Bone marrow (tissue), 2 donors: ENCODE measurements at places on chromosomes 13 and 19.

GRCh38 chr13:108102771-108103170 lies 112.6 kb downstream of the LIG4 start:
- DNase-seq = no peak

DNA sequence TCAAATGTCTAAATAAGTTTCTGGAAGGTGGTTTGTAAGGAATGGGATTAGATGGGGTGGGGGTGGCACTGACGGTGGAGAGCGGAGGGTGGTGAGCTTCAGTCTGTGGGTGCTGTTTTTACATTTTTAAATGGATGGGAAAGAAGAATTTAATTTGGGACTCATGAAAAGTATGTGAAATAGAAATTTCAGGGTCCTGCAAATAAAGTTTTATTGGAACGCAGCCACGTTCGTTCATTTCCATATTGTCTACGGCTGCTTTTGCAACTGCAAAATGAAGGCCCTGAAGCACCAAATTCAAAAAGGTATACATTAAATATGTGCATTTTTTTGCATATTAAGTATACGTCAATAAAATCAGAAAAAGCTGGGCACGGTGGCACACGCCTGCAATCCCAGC lies 9.9 kb downstream of the KANK2 start:
- no peak for DNase-seq

- DNase-seq = no peak
Measured at GRCh38 chr13:73222627-73223305, 164.0 kb downstream of the KLF5 start.

DNA sequence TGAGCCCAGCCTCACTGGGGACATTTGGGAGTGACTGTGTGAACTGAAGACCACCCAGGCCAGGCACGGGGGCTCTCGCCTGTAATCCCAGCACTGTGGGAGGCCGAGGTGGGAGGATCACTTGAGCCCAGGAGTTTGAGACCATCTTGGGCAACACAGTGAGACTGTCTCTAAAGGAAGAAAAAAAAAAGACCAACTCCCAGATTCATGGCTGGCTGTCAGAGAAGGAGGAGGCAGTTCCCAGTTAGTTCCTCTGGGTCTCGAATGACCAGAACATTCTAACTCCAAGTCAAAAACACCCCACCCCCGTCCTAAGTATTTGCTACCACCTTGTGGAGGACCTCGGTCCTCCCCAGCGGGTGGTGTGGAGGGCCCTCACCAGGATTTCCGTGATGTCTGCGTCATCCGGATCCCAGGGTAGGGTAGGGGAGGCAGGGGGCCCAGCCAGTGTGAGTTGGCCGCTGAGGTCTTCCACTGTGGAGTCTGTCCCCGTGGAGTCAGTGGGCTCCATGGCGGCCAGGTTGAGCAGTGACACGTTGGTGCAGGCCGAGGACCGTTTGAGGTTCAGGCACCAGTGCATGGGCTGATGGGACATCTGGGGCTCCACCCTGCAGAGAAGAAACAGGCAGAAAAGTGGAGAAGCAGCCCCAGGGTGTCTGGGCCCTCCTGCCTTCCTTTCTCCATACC lies 1.3 kb downstream of the TSKS start:
- DNase-seq = peak; percentile 61

DNA sequence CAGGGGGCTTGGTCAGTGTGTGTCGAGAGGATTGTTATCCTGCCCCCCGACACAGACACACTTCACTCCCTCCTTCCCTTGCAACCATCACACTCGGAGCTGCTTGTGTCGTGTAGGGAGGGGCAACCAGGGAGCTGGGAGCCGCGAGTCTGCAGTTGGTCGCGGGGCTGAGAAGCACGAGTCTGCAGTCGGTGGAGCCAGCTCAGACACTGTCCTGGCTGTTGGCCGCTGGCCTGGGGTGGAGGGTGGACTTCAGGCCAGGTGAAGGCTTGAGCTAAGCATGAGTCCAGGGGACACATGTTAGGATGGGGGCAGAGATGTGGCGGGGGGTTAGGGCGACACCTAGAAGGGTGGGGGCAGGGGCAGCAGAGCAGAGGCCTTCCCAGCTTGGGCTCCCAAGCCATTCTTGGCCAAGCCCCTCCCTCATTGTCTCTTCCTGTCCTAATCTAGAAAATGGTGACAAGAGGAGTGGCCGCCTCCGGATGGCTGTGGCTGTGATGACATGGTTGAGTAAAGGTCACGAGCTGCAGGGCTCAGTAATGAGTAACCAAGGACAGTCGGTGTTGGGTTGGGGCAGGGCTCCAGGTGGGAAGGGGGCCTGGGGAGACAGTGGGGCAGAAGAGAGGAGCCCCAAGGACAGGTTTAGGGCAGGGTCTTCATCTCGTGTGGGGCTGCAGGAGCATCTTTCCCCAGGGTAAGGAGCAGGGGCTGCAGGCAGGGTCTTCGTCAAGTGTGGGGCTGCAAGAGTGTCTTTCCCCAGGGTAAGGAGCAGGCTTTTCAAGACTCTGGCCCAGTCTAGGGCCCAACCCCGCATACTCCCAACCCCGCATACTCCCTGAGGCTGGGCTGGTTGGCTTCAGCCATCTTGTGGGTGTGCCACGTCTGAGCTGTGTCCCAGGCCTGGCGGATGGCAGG lies 8.6 kb downstream of the PPP5C start:
- no peak for DNase-seq

- DNase-seq = peak; percentile 67
Measured at GRCh38 chr13:32107474-32107873, 75.9 kb downstream of the FRY start.

DNA sequence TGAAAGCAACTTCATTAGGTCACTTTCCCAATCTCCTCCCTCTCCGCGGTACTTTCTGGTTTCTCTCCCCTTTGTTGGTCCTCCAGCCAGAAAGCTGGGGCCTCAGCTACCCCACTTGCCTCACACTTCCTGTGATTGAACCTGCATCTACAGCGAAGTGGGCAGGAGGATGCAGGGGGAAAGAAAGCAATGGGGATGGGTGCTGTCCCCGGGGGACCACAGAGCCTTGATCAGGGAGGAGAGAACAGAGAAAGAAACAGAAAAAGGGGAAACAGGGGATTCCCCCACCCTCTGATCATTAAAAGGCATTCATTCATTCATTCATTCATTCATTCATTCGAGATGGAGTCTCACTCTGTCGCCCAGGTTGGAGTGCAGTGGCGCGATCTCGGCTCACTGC lies 74.2 kb downstream of the TRPM4 start:
- DNase-seq = no peak

GRCh38 chr19:12646551-12646950 lies 20.0 kb downstream of the MAN2B1 start:
- no peak for DNase-seq

- peak; percentile 90 for DNase-seq
Measured at GRCh38 chr19:1252221-1252820, 3.9 kb downstream of the MIDN start.

- DNase-seq = no peak
Measured at GRCh38 chr19:34201133-34201532, 28.8 kb downstream of the LSM14A start.

DNA sequence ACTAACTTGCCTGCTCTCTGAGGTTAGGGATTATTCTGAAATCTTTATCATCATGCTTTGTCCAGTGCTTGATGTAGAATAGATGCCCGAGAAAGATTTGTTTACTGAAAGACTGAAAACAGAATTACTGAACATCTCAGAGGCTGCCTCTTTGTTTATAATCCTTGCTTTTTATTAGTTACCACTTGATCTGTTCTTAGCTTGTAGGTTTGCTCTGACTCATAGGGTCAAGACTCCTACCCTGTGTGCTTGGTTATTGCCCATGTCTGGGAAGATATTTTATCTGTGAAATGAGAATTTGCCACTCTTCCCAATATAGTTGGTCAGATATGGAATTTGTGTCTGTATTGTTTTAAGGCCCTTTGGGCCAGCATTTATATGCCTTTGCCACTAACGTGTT lies 675.3 kb downstream of the DIAPH3 start:
- no peak for DNase-seq

GRCh38 chr19:875265-875879 lies 15.9 kb downstream of the CFD start:
- DNase-seq = no peak

GRCh38 chr19:32166238-32166637 lies 179.2 kb upstream of the ZNF507 start:
- DNase-seq = no peak

- DNase-seq = no peak
Measured at GRCh38 chr13:85074543-85075313, 724.5 kb downstream of the SLITRK6 start.

- DNase-seq = peak; percentile 14
Measured at GRCh38 chr19:19554074-19555023, 16.3 kb downstream of the CILP2 start.

DNA sequence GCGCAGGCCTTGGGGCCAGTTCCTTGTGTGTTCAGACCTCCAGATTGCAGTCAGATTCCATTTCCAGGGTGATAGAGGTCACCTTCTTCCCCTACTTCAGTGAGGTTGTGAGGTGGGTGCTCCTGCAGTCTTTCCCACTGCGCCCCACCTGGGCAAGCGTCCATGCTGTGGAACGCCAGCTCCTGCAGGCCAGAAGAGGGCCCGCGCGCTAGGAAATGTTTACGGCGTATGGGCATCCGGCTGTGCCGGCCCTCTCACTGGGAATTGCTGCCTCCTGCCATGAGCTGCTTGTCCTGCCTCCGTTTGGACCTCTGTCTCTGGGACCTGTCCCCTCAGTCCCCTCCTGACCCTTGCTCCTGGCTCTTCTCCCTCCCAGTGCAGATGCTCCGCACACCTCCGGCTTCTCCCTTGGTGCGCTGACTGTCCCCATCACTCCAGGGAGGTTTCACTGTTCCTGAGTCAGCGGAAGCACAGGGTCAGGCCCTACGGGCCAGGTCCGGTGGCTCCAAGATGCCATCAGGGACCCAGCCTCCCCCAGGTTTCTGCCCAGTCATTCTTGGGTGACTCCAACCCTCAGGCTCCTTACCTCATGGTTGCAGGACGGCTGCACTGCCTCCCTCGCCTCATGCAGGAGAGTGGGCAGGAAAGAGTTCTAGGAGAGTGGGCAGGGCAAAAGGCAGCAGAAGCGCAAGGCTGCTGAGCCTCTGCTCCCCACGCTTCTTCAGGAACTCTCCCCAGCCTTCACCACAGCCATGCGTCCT lies 56.6 kb downstream of the SMARCA4 start:
- no peak for DNase-seq

DNA sequence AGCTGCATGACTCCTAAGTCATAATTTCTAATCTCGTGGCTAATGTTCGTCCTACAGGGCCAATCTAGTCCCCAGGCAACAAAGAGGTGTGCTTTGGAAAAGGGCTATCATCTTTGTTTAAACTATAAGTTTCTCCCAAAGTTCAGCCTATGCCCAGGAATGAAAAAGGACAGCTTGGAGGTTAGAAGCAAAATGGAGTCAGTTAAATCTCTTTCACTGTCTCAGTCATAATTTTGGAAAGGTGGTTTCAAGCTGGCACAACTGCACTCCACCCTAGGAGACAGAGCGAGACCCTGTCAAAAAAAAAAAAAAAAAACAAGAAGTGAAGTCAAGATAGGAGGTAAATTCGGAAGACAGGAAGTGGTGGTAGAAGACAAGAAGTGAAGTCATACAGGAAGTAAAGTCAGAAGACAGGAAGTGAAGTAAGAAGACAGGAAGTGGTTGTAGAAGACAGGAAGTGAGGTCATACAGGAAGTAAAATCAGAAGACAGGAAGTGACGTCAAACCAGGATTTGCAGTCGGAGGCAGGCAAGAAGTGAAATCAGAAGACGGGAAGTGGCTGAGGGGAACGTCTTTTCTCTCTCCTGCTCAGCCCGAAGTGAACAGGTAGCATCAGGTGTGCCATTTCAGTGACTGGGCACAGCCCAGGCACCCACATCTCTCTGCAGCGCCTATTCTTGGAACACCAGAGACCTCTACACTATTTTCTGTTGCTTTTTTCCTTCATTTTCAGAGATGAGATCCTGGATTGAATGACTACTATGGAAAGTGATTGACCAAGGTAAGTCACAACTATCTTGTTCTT lies 32.2 kb downstream of the GP6 start:
- DNase-seq = peak; percentile 93

DNA sequence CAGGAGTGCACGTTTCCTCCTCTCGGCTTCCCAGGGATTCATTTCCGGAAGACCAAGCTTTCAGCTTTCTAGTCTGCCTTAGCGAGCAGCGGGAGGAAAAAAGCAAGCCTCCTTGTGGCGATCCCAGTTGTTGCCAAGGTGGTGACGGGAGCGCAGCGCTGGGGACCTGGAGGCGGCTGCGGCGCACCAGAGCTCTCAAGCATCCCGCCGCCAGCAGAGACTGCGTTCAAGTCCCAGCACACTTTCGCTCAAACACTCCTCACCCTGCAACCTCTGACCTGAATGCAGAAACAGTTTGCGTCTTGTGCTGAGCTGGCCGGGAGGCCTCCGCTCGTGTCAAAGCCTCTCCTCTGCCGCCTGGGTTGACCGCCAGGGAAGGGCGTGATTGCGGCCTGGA lies 4.9 kb downstream of the GSX1 start:
- DNase-seq = no peak

GRCh38 chr19:55464662-55465054 lies at the start of gene C19orf85:
Gene C19orf85, minus strand, starts transcription at chr19:55464751. Its CDS starts 197 bp downstream, at chr19:55464554.
- no peak for DNase-seq

GRCh38 chr19:47266401-47266941 lies 8.2 kb upstream of the INAFM1 start:
- no peak for DNase-seq

DNA sequence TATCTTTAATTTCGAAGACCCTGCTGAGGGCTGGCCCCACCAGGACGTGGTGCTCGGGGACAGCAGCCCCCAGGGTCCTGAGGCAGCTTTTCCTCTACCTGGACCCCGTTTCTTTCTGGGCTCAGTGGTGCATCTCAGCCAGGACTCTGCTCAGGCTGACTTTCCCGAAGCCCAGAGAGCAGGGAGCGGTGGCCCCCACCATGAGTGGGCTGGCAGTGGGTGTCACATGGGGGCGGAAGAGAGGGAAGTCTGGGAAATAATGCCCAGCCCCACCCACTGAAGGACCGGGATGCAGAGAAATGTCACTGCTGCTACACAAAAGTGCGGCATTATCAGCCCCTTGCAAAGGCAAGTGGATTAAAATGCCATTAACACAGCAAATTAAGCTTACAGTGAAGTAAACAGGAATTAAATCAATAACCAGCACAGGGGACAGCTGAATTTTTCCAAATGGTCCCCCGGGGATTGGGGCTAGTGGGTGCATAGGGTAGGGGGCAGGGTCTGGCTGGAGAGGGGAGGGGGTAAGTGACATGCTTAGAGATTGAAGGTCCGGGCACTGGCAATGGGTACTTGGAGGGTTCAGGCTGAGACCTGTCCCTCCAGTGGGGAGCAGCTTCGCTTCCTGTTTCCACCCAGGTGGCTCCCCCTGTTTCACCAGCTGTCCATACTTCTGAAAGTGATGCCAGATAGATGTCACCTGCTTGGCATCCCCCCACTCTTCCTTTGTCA lies 177.3 kb downstream of the URI1 start:
- DNase-seq = no peak
